ENCODE measurements at places on chromosomes 2 and 18. TPM values are rescaled to one million over a fixed set of nuclear protein-coding genes. Genes with fewer than 3 reads are reported as not detected.

Gene TSPYL6
- total RNA-seq: not detected

Gene GDF7
- total RNA-seq: not detected

DNA sequence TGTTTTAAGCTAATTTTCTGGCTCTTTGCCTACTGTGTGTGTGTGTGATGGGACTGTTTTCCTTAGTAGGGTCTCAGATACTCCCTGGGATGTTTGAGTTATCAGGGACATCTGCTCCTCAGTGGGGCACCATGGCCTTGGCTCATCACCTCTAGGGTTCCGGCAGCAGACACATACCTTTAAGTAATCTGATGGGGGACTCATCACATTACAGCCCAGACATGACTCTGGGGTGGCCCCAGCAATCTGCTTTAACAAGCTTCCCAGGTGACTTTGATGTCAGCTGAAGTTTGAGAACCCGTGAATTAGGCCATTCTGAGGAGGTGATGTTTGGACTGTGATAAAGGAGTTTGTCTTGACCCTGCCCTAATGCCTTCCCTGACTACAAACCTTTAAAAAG is 38.8 kb downstream of the DDX18 start:
- no peak overlapping the region for H3K4me3 ChIP-seq
- no peak overlapping the region for H3K27ac ChIP-seq
- H3K27me3 ChIP-seq: peaks cover 56% of the 10 kb centered on the region
- no peak for DNase-seq
- no peaks in the 10 kb centered on the region for H3K36me3 ChIP-seq
- H3K4me1 ChIP-seq: no peaks in the 10 kb centered on the region

DNA sequence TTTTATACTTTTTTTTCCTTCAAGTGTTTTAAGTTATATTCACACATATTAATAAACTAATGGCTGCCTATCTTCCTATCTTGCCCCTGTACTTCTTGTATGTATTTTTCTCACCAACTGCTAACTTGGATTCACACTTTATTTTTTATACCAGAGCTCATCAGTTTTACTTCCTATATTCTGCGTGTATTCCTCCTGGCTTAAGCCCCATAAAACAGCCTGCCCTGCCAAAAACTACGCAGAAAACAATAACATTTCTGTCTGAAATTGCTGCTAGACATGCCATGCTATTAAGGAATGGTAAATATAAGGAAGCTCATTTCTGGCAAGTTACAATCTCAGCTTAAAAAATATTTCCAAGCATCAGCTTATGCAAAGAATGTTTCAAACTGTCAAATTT is 172.3 kb downstream of the UBE2E3 start:
- DNase-seq: no peak
- no peaks in the 10 kb centered on the region for H3K27me3 ChIP-seq
- peaks cover 9% of the 10 kb centered on the region for H3K36me3 ChIP-seq
- H3K4me3 ChIP-seq: no peak overlapping the region

DNA sequence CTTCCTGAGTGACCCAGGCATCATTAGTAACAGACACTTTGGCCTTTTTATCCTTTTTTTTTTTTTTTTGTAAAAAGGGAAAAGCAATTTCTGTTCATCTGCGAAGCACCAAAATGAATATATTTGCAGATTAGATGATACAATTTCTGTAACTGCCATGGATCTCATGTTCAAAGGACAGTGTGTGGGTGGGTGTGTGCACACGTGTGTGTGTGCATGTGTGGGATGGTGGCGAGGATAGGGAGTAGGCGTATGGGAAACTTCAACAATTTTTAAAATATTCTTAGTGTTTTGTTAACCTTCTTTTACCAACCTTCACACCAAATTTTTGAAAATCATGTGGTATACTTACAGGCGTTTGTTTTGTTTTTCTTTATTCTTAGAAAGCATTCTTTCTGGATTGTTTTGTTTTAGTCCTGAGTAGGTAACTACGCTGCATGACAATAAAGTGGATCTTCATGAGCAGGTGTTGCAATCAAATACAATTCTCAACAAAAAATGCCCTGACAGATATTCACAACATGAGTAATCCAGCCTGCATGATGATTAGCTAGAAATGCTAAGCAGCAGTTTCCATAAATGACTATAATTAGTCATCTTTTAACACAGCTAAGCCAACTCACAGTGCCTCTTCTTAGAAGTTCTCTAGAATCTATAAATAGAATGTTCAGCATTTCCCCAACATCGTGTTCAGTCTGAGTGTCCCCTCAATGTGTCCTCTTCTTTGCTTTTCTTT is 53.5 kb upstream of the RMDN2 start:
- H3K4me3 ChIP-seq: peak overlapping the region; percentile 25
- DNase-seq: no peak
- H3K27me3 ChIP-seq: peaks cover 12% of the 10 kb centered on the region
- H3K36me3 ChIP-seq: no peaks in the 10 kb centered on the region
- peaks cover 30% of the 10 kb centered on the region for H3K4me1 ChIP-seq

DNA sequence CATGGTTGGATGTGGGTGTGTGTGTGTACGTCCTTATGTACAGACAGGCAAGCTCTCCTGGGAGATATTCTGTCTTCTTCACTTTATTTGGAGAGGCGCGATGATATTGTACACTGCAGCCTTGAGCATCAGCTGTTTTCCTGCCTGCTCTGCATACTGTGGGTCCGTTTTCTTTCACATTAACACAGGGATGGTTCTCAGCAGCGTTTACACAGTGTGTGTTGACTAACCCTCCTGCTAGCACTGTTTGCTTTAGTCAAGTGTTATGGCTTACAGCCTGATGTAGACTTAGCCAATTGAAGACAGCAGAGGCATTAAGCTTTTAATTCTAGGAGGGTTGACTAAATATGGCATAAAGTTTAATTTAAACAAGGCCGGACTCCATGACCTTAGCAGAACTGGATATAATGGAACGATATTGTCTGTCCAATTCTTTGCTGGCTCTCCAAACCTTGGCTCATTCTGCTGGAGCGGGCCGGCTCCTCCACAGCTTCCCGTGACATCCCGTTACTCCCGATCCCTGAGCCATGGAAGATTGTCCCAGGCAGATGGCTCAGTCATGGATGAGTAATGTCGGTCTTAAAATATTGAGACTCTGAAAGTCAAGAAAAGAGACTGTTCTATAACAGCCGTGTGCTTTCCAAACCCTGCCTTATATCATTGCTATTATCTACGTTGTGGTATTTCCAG is 134.7 kb downstream of the TPGS2 start:
- no peak for DNase-seq
- H3K4me1 ChIP-seq: no peaks in the 10 kb centered on the region
- no peak overlapping the region for H3K4me3 ChIP-seq
- H3K27ac ChIP-seq: no peak overlapping the region
